Smooth muscle cell of bladder (primary cell): ENCODE measurements at places on chromosomes 12 and 14. TPM values are rescaled to one million over a fixed set of nuclear protein-coding genes. Genes with fewer than 3 reads are reported as not detected.

The CAPZA3 gene
- 0.14 TPM in 1 of 2 replicates, not detected in the other for total RNA-seq

The TEX52 gene
- not detected in 2 replicates for total RNA-seq

The TAS2R13 gene
- 0.65 and 0.85 TPM in 2 replicates for total RNA-seq

The GLIPR1L1 gene
- not detected in 2 replicates for total RNA-seq

The MFAP5 gene
- 20.3 and 95.2 TPM in 2 replicates for total RNA-seq
